ENCODE measurements at places on chromosomes 3 and 15. TPM values are rescaled to one million over a fixed set of nuclear protein-coding genes. Genes with fewer than 3 reads are reported as not detected.

Gene TIMP4
- 0.28 TPM for total RNA-seq

Gene GCSAM
- not detected for total RNA-seq

Gene HACD2
- 55.4 TPM for total RNA-seq

DNA sequence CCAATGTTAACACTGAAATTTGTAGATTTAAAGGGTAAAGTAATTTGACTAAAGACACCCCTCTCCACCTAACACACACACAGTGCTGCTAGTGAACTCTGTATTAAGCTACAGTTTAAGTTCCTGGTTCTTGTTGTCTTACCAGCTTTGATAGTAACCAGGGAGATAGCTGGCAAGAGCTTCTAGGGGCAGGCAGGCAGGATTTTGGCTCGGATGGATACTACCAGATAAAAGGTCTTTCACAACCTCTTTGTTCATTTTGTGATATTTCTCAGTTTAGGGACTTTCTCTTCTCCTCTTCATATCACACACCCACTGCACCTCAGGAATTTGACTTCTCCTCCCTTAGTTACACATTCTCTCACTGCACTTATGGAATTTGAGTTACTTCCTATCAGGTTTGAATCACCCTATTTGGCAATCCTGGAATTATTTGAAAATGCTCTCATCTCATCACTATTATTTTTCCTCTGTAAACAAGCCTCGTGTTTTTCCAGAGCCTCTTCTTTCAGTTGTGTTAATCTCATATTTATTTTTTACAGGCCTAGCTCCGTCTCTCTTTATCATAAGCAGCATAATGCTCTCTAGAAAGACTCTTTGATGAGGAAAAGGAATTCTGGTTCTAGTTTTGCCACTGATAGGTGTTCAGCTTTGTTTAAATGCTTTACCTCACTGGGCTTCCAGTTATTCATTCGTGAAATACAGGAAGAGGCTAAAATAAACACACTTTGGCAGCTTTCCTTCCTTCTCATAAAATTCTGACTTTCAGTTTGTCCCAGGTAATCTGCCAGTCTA, 23.0 kb upstream of the CLDN1 start:
- DNase-seq: peak; percentile 66

GRCh38 chr3:124680521-124680920, 49.7 kb upstream of the UMPS start:
- no peak for DNase-seq

Gene CCDC14
- total RNA-seq: 60.6 TPM

Gene NPAP1
- total RNA-seq: not detected

Gene HCLS1
- total RNA-seq: 2.5 TPM

- DNase-seq: no peak
Measured at GRCh38 chr3:71905426-71905825, 120.5 kb upstream of the PROK2 start.

DNA sequence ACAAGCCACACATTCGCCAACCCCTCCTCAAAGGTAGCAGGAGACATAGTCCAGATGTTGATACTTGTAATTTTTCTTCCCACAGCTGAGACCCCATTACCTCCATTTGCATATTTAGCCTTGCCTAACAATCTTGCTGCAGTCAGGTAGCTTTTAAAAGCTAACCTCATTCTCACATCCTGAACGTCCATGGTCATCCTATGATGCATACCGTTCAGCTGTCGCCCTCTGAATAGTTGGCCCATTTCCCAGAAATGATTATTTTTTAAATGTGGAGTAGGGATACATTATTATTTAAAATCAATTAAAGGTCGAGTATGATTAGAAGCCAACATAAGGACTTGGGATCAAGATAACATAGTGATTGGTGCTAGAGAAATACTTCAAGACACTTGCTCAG, 165.0 kb downstream of the MEX3B start:
- no peak for DNase-seq

DNA sequence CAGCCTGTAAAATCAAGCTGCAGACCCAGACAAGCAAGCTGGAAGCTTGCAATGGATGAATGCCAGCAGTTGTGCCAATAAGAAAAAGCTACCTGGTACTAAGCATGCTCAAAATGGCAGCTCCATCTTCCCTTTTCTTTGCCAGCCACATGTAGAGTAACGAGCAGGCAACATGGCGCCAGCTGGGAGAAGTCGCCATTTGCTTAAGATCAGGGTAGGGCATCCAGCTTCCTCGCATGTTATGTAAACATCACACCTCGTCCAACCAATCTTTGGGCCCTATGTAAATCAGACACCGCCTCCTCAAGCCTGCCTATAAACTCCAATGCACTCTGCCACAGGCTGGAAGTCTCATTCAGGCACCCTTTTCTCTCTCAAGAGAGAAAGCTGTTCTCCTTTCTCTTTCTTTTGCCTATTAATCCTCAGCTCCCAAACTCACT, 973.9 kb downstream of the FHIT start:
- DNase-seq: no peak

Gene ACTC1
- not detected for total RNA-seq

GRCh38 chr15:101014921-101015841, 96.0 kb downstream of the LRRK1 start:
- peak; percentile 86 for DNase-seq

DNA sequence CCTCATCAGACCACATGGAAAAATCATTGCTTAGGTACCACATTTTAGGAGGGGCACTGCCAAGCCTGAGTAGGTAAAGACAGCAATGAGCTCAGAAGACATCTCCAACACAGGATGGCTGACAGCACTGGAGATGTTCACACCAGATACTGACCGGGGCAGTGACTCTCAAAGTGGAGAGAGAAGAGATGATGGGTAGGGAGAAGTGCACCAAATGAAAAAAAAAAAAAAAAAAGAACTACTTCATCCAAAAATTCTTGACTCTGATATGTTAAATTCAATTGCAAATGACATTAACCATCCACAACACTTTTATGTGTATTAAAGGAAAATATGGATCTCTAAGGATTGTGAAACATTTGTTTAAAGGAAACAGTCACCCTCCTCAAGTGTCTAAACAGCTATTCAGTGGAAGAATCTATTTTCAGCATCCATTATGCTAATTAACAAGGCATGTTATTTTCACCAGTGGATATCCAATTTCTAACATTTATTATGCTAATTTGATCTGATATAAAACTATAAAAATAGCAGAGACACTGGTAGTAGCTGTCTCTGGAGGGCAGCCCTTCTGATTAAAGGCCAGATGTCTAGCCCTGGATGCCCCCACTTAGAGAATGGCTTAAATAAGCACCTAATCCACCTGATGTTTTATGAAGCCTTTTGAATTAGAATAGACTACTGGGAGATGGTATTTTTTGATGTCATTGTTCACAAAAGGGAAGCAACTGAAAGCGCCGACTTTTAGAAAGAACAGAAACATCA, 48.2 kb upstream of the VGLL4 start:
- DNase-seq: no peak

Gene PLCH1
- 11.6 TPM for total RNA-seq

DNA sequence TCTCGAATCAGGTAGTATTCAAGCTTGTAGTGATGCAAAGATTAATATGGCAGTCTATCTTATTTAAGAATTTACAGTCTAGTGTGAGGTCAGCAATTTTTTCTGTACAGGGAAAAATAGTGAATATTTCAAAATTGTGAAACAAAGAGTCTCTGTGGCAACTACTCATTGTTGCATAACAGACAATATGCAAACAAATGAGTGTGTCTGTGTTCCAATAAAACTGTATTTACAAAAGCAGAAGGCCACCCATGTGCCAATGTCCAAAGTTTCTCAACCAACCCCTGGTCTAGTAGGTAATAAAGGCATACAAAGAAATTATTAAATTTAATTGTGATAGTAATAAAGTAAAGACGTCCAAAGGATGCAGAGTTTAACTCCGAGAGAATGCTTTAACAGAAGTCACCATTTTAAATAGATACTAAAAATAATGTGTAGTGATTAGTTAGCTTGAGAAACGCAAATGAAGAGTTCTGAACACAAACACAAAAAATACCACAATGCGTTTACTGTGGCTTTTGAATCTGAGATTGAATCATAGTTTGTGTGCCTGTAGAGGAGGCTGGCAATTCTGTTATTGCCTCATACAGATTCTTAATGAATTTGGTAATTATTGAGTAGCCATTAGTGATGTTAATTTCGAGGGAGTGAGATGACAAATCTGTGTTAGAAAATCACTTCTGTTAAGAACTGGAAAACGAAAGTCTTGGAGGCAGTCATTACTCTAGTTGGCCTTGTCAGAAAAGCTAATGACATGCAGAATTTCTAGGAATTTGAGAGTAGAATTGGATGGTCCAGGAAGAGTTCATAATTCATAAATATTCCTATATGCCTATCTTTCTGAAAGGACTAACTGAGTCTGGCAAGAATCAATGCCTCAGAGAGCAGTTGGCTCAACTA, 48.7 kb downstream of the CADM2 start:
- DNase-seq: peak; percentile 9

Gene UNC13C
- total RNA-seq: 0.32 TPM

DNA sequence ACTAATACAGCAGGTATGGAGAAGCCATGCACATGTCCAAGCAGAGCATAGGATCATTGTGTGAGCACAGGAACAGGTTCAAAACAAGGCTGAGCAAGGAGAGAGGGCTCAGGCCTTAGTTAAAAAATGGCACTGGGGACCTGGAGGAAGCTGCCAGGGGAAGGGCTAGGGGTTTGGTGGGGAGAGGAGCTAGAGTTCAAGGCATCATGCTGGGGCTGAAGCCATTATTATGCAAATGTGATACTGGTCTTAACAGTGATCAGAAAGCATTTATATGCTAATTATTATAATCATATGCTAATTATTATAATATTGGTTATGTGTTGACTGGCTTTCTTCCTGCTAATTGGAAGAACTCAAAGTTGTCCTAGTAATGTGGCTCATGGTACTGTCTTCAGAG, 546.0 kb upstream of the CFAP20DC start:
- no peak for DNase-seq

- DNase-seq: no peak
Measured at GRCh38 chr3:113537155-113537554, 4.8 kb downstream of the SIDT1 start.

- no peak for DNase-seq
Measured at GRCh38 chr3:123759871-123760270, 124.3 kb downstream of the MYLK start.

DNA sequence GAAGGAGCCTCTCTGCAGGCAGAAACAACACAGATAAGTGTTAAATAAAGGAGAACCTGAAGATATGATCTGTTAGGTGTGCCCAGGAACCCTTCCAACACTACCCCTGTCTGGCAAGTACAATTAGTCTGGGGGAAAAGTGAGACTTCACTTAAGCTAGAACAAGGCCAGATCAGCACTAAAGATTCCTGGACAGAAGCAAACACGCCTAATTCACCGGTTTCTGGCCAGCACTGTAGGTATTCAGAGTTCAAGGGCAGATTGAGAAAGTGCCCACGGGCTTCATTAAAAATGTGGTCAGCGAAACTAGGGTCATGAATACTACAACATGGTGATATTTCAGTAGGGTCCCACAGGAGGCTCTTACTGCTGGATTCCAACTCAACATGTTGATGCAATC, 28.6 kb upstream of the OR5K1 start:
- DNase-seq: no peak

GRCh38 chr15:53555226-53555625, 204.2 kb downstream of the WDR72 start:
- no peak for DNase-seq

Gene TADA3
- total RNA-seq: 45.8 TPM

DNA sequence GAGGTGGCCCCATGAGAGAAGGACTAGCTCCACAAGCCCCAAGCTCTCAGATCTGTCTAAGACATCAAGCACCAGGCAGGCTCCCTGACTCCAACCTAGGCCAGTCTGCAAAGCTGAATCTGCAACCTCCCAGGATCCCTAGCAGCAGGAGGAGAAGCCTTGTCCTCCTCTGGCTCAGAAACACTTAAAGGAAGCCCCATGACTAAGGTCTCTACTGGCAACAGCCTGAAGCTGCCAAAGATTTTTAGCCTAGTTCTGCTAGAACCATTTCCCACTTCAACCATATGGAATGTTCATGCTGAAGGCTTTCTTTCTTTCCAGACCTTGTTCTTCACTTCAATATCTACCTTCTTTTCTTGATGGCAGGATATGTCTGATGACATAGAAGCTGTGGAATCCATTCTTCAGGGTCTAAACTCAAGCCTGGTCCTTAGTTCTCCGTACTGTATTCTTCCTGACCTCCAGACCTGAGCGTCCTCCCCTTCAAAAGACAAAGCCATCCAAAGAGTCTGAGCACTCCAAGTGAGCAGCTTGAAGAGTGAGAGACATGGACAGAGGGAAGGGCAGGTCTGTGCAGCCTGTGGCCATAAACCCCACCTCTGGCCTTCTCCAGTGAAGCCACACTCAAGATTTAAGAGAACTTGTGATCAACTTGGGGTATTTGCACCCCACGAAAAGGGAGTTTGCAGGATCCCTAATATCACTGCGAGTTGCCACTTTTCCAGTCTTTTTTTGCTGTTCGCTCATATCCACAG, 23.1 kb downstream of the SST start:
- no peak for DNase-seq

- peak; percentile 53 for DNase-seq
Measured at GRCh38 chr15:84034578-84035398, 200.8 kb upstream of the GOLGA6L4 start.

DNA sequence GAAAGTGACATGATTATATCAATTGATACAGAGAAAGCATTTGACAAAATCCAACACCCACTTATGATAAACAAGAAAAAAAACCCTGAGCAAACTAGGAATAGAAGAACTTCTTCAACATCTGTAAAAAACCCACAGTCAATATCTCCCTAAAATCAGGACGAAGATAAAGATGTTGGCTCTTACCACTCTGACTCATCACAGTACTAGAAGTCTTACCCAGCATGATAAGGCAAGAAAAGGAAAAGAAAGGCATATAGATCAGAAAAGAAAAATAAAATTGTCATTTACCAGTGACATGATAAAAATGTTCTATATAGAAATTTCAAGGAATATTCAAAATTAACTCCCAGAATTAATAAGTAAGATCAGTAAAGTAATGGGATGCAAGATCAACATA, 7.2 kb upstream of the FBXW12 start:
- no peak for DNase-seq

Gene LSAMP
- total RNA-seq: 0.90 TPM

GRCh38 chr3:111762537-111762936, 96.5 kb upstream of the PHLDB2 start:
- DNase-seq: no peak

Gene PATL2
- 3.8 TPM for total RNA-seq

Gene CCDC50
- 134 TPM for total RNA-seq

GRCh38 chr3:100210772-100211135, 50.0 kb upstream of the TBC1D23 start:
- no peak for DNase-seq

- DNase-seq: no peak
Measured at GRCh38 chr15:74364936-74365597, 2.4 kb downstream of the CYP11A1 start.

Gene NDN
- total RNA-seq: not detected

Data from Calu3 (cell line).